ENCODE measurements at places on chromosomes 3 and 15.

DNA sequence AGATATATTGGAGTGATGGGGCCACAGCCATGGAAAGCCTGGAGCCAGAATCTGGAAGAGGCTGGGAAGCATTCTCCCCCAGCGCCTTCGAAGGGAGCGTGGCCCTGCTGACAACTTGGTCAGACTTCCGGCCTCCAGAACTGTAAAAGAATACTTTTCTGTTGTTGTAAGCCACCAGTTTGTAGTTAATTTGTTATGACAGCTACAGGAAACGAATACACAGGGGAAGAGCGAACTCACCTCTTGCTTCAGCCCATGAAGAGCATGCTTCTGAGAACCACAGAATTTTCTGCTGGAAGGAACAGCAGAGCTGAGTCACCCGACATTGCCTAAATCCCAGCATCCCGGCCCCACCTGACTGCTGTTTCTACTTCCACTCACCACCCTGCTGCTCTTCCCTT, 501.7 kb downstream of the SHQ1 start:
- no peak for DNase-seq

- no peak for DNase-seq
These were observed 12.1 kb downstream of the IQGAP1 start for GRCh38 chr15:90400005-90400758.

DNA sequence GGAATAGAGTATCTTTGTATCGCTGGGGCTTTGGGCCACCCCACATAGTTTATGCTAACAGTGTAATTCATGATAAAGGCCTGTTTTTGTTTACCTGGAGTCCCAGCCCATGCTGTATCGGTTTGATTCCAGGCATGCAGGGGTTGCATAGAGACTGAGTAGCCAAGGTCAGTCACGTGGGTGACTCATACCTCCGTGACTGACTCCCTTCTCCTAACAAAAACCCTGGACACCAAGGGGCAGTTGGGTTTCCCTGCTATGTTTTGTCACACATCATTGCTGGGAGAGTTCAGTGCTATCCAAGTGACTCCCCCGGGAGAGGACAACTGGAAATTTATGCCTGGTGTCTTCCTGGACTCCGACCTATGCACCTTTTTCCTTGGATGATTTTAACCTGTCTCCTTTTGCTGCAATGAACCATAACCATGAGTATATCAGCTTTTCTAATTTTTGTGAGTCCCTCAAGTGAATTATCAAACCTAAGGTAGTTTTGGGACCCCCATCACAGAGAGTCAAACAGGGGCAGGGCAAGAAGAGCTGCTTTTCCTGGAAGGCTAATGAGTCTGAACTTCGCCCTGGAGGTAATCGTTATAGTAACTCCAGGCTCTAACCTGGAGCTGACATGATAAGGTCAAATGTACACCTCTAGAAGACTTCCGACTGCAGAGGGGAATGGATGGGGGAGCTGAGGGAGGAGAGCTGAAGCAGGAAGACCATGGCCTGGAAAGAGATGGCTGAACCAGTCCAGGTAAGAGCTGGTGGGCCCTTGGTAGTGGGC, 57.0 kb downstream of the SRGAP3 start:
- DNase-seq: no peak

- no peak for DNase-seq
These were observed 277.3 kb downstream of the GABRG3 start for GRCh38 chr15:27248251-27248650.

- DNase-seq: no peak
These were observed 7.6 kb upstream of the TRH start for GRCh38 chr3:129966876-129967275.

DNA sequence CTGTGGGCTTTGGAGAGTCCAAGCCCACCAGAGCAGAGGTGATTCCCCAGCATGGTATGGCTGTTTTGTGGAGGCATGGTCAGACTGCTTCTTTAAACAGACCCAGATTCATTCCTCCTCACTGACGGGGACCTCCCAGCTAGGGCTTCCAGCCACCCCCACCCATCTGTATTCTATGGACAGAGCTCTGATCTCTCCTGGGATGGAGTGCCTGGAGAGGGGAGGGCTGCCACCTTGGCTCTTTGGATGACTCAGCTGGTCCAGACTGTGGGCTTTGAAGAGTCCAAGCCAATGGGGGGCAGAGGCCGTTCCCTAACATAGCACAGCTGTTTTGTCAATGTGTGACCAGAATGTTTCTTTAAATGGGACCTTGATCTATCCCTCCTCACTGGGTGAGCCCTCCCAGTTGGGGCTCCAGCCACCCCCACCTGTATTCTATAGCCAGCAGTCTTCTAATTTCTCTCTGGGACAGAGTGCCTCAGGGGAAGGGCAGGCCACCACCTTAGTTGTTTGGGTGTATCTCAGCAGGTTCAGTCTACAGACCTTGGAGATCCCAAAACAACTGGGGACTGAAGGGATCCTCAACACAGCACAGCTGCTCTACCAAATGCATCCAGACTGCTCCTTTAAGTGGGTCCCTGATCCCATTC, 122.0 kb upstream of the OSTN start:
- DNase-seq: no peak

DNA sequence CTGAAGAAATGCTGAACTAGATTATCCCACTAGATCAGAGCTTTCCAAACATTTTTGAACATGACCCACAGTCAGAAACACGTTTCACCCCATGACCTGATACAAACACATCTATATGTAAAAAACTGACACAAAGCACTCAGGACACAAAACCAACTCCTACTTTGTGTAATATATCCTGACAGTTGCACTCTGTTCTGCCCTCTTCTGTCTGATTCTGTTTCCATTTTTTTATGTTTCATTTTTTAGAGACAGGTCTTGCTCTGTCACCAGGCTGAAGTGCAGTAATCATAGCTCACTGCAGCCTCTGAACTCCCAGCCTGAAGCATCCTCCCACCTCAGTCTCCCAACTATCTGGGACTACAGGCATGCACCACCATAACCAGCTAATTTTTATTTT, 15.8 kb upstream of the RFTN1 start:
- no peak for DNase-seq

- DNase-seq: no peak
These were observed 100.8 kb downstream of the SLCO3A1 start for GRCh38 chr15:91954292-91954691.
